ENCODE measurements at places on chromosomes 1 and 21.

DNA sequence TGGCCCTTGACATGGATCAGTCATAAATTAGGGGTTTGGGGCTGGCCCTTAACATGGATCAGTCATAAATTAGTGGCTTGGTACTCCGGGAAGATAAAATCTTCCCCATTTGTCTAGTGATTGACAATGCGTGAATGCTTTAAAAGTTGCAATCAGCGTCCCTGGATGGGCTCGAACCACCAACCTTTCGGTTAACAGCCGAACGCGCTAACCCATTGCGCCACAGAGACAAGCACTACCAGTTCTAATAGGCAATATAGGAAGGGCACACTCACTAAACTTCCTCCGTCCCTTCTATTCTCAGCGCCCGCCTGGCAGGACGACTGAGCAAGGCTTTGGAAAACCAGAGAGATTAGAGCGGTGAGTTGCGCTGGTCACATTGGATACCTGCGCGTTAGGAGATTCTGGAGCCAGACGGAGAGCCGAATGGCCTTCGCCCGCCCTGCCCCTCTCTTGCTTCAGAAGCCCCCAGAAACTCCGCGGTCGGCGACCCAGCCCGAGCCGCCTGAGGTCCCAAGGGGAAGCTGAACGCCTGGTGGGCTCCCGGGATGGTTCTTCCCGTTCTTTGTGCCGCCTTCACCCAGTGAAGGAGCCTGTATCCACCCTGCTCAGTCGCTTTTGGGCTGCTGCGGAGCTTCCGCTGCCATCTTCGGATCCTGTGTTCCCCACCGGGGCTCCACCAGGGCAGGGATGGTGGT, 235.9 kb downstream of the FAM72C start:
- peak; percentile 48 for DNase-seq

- DNase-seq, result no peak
Measured at GRCh38 chr1:241442686-241443085, 76.9 kb downstream of the FH start.

GRCh38 chr1:159177272-159177907, 6.0 kb downstream of the CADM3 start:
- peak; percentile 74 for DNase-seq

- peak; percentile 7 for DNase-seq
Measured at GRCh38 chr1:195954848-195955247, 653.4 kb downstream of the KCNT2 start.

- DNase-seq, result no peak
Measured at GRCh38 chr1:207312604-207312920, 8.9 kb upstream of the CD55 start.

GRCh38 chr1:243933495-243933894, 83.5 kb upstream of the AKT3 start:
- no peak for DNase-seq

DNA sequence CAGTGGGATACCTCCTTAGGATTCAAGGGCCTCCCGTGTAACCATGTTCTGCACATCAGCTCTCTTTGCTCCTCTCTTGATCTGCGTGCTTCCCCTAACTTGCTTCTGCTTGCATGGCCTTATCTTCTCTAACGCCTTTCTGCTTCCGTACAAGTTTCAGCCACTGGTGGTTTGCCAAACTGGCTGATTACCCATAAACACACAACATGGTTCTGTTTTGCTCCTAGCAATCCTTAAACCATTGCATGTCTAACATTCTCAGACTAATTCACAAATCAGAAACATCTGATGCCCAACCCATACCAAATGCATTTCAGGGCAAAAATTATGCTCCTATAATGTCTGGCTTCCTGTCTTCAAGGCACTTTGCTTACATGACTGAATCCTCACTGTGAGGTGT, 166.4 kb downstream of the PBX1 start:
- no peak for DNase-seq

GRCh38 chr1:1400576-1401456, 1.7 kb upstream of the CCNL2 start:
- DNase-seq, result no peak
